CD4-positive, alpha-beta T cell treated with Interleukin-12 subunit alpha and Interleukin-12 subunit beta, for 1 hour (primary cell): ENCODE measurements at places on chromosomes 11 and 22.
A peak's percentile ranks its signal among the peaks of the same experiment; 100 is the strongest.

DNA sequence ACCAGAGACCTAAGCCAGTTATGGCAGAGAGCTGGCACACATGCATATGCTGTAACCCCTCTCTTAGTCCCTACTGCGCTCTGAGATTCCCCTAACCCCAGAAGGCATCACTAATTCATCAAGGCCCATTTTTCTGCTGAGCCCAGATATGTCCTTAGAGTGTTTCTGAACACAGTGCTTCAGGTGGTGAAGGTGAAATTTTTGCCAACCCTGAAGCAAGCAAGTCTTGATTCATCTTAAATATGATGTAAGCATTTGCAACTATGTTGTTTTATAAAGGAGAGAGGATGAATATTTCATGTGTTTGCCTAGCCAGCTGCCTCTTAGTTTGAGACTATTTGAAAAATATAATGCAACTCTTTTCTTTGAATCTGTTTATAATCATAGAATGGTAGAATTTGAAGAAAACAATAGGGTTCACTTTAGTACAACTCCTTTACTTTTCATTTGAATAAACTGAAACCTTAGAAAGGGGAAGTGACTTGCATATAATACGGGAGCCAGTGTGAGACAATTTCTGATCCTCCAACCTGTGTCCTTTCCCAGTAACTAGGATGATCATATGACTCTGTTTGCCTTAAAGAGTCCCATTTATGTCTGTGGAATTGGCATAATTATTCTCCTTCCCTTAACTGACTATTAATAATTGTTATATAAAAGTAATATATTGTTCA, 194.3 kb upstream of the MTNR1B start:
- DNase-seq, result no peak

DNA sequence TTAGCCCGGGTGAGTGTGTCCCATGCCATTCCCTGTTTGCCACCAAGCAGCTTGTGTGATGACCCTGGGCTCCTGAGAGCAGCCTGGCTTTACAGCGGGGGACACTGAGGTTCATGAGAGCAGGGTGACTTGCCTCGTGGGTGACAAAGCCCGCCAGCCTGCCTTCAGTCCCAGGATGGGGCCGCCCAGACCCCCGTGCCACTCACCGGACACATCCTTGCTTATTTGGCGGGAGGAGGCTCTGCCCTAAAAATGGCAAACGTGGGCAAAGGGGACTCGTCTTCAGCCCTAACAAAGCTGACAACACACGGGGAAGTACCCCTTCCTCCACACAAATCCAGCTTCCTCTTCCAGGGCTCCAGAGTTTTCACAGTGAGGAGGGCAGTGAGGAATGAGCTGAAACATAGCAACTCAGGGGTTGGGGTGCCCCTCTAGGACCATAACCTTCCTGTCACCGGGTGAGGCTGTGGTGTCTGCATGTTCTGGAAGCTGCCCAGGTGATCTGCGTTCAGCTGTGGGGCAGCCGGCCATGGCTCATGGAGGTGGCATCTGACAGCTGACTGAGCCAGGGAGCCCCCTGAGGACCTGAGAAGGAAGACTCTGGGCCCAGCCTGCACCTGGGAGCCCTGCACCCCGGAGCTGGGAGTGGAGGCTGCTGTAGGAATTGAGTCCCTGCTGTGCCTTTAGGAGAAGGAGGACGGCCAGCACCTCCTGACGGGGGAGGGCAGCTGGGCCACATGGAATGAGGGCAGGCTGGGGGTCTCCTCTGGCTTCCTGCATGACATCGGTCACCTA, 16.7 kb downstream of the RIBC2 start:
- no peak for DNase-seq

DNA sequence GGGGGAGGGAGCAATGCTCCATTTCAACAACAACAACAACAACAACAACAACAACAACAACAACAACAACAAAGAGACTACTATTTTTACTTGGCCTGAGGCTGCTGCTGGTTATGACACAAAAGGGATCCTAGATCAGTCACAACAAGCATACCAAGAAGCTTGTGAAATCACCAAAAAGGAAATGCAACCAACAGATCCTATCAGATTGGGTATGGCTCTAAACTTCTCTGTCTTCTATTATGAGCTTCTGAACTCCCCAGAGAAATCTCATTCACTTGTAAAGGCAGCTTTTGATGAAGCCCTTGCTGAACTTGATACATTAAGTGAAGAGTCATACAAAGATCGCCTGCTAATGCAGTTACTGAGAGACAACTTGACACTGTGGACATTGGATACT, 10.5 kb upstream of the MS4A2 start:
- no peak for DNase-seq

GRCh38 chr22:20852503-20852902, 6.1 kb downstream of the PI4KA start:
- no peak for DNase-seq

DNA sequence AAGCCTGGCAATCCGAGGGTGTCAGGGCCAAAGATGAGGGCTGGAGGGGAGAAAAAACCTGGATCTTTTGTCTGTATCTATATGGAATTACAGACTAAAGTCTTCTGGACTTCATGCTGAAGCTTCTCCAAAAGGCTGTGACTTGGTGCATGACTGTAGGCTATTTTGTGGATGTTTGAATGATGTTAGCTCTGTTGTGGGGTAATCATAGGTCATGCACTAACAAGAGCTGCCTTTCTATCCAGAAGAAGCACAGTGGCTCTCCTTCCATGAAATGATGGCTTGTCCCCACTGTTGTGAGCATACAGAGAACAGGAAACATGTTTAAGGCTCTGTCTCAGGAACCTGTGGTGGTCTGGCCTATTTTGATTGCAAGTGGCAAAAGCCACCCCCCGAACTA, 263.3 kb upstream of the PLET1 start:
- no peak for DNase-seq

DNA sequence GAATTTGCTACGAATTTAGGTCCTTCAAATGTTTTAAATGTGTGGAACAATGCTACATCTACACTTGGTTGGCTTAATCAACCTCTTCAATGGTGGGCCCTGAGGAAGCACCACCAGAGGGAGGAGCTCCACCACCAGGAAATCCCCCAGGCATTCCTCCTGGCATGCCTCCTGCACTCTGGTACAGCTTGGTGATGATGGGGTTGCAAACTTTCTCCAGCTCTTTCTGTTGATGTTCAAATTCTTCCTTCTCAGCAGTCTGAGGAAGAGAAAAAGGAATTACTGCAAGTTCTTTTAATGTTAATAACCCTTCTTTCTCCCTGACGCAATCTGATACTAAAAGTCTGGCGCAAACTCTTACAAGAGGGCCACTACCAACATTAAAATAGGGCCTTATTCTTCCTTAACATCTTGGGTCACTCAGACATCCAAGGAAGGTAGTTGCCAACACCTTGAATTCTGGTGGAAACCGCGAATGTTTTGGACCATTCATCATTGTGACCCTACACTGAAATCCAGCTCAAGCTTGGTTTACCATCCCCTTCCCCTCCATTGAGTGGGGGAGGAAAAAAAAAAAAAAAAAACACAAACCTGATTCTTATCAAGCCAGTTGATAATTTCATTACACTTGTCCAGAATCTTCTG, 4.2 kb downstream of the HSPA8 start:
- peak; percentile 50 for DNase-seq

GRCh38 chr22:17875156-17875555, 100.9 kb upstream of the BID start:
- no peak for DNase-seq
